ENCODE measurements at places on chromosomes 2 and 18. TPM values are rescaled to one million over a fixed set of nuclear protein-coding genes. Genes with fewer than 3 reads are reported as not detected.

MARCO gene
- 148 TPM for total RNA-seq

FKBP7 gene
- 4.8 TPM for total RNA-seq

ZNF892 gene
- total RNA-seq, result 2.9 TPM

- no peak for DNase-seq
Measured at GRCh38 chr18:49490246-49490762, 3.3 kb upstream of the C18orf32 start.

DNA sequence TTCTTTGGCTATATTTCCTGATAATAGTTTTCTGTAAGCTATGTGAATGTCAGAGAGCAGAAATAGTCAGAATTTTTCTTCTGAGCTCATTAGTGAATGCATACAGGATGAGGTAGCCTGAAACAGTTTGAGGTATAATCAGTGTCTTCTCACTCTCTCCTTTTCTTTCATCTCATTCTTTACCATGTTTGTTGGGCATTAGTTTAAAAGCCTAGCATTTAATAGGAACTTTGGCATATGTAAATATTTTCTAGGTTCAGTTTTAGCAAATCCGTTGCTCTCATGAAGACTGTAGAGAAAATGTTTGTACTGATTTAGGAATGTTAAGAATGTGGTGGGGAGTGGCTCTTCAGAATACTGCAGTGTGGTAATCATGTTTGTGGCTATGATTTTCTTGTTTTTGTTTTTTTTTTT is 119.4 kb downstream of the PARD3B start:
- DNase-seq, result no peak

DNA sequence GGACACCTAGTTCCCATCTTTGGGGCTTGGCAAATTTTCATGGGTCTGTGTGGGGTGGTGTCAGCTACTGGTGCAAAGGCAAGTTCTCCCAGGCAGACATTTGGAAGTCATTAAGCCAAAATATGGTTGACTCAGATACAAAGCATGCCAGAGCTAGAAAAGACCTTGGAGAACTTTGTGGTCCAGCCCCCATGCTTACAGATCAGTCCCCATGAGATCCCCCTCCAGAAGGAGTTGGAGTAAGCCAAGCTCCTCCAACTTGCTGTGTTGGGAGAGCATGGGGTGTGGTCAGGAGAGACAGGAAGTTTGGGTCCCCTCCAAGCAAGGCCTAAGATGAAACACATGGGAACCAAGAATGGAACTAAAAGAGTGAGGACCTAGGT is 224.5 kb downstream of the CYP26B1 start:
- DNase-seq, result no peak

- no peak for DNase-seq
Measured at GRCh38 chr2:106547164-106547903, 60.2 kb downstream of the CD8B2 start.

DNA sequence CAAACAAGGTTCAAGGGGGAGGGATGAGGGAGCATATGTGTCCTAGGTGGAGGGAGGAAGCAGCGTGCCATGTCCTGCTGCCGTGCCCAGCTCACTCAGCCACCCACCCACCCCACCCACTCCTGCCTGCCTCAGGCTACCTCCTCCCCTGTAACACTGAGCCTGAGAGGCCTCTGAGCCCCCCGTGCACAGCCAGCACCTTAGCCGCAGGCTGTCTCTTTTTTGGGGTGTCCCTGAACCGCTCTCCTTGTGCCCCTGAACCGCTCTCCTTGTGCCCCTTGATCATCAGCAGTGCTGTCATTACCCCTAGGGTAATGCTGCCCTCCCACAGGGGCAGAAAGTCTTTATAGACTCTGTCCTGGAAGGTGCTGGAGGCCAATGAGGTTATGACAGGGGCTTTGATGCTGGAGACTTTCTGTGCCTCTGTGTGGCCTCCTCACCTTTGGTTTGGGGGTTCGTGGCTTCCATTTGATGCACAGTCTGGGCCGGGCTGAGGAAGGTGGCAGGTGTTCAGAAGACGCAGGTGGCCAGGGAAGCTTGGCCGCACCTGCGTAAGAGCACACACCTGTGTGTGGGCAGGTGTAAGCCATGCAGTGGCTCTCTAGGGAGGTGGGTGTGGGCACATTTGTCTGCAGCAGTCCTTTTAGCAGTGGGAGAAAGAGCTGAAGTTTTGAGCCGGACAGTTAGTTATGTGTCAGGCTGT is 140.0 kb downstream of the SEPTIN10 start:
- no peak for DNase-seq

MYL12A gene
- total RNA-seq, result 702 TPM
